GM12878 (cell line): ENCODE measurements at places on chromosomes 4 and X. TPM values are rescaled to one million over a fixed set of nuclear protein-coding genes. Genes with fewer than 3 reads are reported as not detected.

The USP17L11 gene
- total RNA-seq, result 0.28 TPM in 1 of 2 replicates, not detected in the other

The CT45A1 gene
- total RNA-seq, result not detected in 2 replicates

The PPP1R2C gene
- total RNA-seq, result not detected in 2 replicates

The FGF13 gene
- total RNA-seq, result 0.08 and 0.24 TPM in 2 replicates

The LRCH2 gene
- total RNA-seq, result 0.03 TPM in 1 of 2 replicates, not detected in the other

The CDS1 gene
- total RNA-seq, result 0.05 TPM in 1 of 2 replicates, not detected in the other

The WDR17 gene
- total RNA-seq, result 2.0 and 2.3 TPM in 2 replicates

The MAGEB1 gene
- total RNA-seq, result not detected in 2 replicates

The STATH gene
- total RNA-seq, result not detected in 2 replicates

The GAGE2A gene
- total RNA-seq, result 0.45 and 0.56 TPM in 2 replicates

The GLOD5 gene
- total RNA-seq, result not detected in 2 replicates

The GAK gene
- total RNA-seq, result 114 and 127 TPM in 2 replicates

The BEND4 gene
- 0.08 and 0.15 TPM in 2 replicates for total RNA-seq

The CLNK gene
- total RNA-seq, result 2.5 and 2.8 TPM in 2 replicates

The TRPC5OS gene
- not detected in 2 replicates for total RNA-seq

The ZCCHC13 gene
- not detected in 2 replicates for total RNA-seq

The NXF2B gene
- total RNA-seq, result not detected in 2 replicates

The MAGEA4 gene
- not detected in 2 replicates for total RNA-seq

The HERC6 gene
- 5.8 and 5.9 TPM in 2 replicates for total RNA-seq

The ARAF gene
- total RNA-seq, result 58.3 and 60.2 TPM in 2 replicates

The CT45A3 gene
- total RNA-seq, result not detected in 2 replicates

The CTAG2 gene
- not detected in 2 replicates for total RNA-seq

The GABRB1 gene
- total RNA-seq, result not detected in 2 replicates

The HMX1 gene
- not detected in 2 replicates for total RNA-seq

The CT55 gene
- not detected in 2 replicates for total RNA-seq

The HSD17B13 gene
- not detected in 2 replicates for total RNA-seq

The HHIP gene
- total RNA-seq, result 0.11 and 0.38 TPM in 2 replicates

The DKK2 gene
- not detected in 2 replicates for total RNA-seq

The POU3F4 gene
- not detected in 2 replicates for total RNA-seq

The GAB1 gene
- 3.4 and 5.3 TPM in 2 replicates for total RNA-seq

The CSN2 gene
- not detected in 2 replicates for total RNA-seq
